NAMALWA (cell line): ENCODE measurements at places on chromosomes 4 and X.
A peak's percentile ranks its signal among the peaks of the same experiment; 100 is the strongest.

- DNase-seq = no peak
Observed at GRCh38 chr4:56127716-56128115, 179.0 kb downstream of the CEP135 start.

DNA sequence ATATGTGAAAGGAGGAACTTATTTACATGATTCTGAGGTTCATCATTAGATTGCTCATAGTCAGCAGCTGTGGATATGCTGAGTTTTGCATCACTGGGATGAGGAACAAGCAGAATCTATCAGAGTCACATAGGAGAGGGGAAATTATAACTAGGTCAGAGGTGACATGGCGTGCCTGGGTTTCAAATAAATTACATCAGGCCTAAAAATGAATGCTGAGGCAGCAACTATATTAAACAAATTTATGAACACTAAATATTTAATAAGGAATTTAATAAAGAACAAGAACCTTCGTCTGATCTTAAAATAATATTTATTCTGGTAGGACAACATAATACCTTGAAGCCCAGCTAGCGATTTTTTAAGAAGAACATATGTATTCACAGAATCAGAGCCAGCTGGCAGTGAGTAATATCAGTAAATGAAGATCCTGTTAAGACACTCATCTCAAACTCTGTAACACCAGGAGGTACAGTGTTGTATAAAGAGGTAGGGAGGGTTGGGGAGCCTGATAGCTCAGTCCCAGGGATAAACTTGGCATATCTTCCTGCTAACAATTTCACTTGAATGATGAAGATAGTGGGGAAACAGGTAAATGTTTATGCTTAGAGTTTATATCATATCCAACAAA is 60.9 kb upstream of the HS3ST1 start:
- no peak for DNase-seq

DNA sequence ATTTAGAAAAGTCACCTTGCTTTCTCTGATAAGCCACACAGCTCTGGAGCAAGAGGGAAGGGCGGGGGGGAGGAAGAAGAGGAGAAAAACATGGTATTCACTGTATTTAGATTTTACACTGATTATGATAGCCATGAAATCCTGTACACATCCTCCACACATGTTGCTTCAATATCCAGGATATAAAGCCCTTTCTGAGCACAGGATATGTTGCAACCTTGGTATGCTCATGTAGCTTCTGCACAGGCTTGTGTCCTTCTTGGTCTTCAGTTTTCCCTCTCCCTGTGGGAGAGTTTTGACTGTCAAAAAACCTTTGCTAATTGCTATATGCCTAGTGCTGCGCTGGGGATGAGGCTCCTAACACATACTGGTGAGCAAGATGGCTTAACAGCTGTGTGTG is 61.9 kb upstream of the DAPP1 start:
- no peak for DNase-seq

- peak; percentile 22 for DNase-seq
Observed at GRCh38 chr4:53653484-53654053, 62.3 kb upstream of the LNX1 start.

DNA sequence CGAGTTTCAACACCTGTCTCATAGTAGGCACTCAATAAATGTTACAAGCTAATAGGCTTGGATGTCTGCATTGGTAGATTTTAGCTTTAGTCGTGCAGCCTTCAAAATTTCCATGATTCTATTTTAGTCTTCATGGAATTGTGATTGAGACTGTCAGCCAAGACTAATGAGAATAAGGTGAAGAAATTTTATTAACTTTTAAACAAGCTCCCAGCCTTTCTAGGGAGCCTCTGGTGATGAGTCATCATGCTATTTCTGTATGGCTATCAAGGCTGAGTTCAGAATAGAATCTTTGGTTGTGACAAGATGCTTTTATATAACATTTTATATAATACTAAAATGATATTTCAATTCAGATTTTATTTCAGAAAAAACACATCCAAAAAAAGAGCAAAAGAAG is 685.8 kb downstream of the GABRG1 start:
- no peak for DNase-seq
